Skin of body (tissue), 3 donors: ENCODE measurements at places on chromosomes 2 and 18. TPM values are rescaled to one million over a fixed set of nuclear protein-coding genes. Genes with fewer than 3 reads are reported as not detected.

The PROKR1 gene
- total RNA-seq: 0.10 TPM

The EFHD1 gene
- 2.7 TPM for total RNA-seq

The CROCC2 gene
- total RNA-seq: 0.30 TPM

The CHRND gene
- 2.4 TPM for total RNA-seq

The ACVR1C gene
- total RNA-seq: 3.6 TPM

The SESTD1 gene
- 32.0 TPM for total RNA-seq

The RGPD4 gene
- not detected for total RNA-seq

The LCT gene
- total RNA-seq: under 0.01 TPM

The LAMA3 gene
- total RNA-seq: 60.6 TPM

The EN1 gene
- total RNA-seq: 12.0 TPM

The ZSWIM2 gene
- not detected for total RNA-seq

The CNTNAP5 gene
- 0.10 TPM for total RNA-seq

The ACMSD gene
- total RNA-seq: not detected

The CASP10 gene
- 11.7 TPM for total RNA-seq

The NFATC1 gene
- total RNA-seq: 18.7 TPM

The LIPG gene
- total RNA-seq: 8.1 TPM

The HOXD13 gene
- total RNA-seq: not detected

The ERICH2 gene
- 0.79 TPM for total RNA-seq

The ARHGEF33 gene
- total RNA-seq: 1.7 TPM

The KCMF1 gene
- total RNA-seq: 31.9 TPM

The IL36G gene
- 4.4 TPM for total RNA-seq

The CBLN2 gene
- total RNA-seq: 2.0 TPM

The GYPC gene
- total RNA-seq: 102 TPM

The ZNF532 gene
- total RNA-seq: 82.8 TPM

The ROCK1 gene
- 59.0 TPM for total RNA-seq

The CASP8 gene
- total RNA-seq: 17.0 TPM

The UGT1A10 gene
- not detected for total RNA-seq

The TBR1 gene
- total RNA-seq: 0.30 TPM

The KCNE4 gene
- total RNA-seq: 5.4 TPM

The NTSR2 gene
- total RNA-seq: 0.10 TPM

The PID1 gene
- 17.5 TPM for total RNA-seq

The ITM2C gene
- 49.4 TPM for total RNA-seq

The ANKRD53 gene
- total RNA-seq: 2.1 TPM

The MC4R gene
- not detected for total RNA-seq

The SLC5A7 gene
- 0.10 TPM for total RNA-seq

The TXNL4A gene
- total RNA-seq: 22.9 TPM

The DCDC2C gene
- total RNA-seq: 0.20 TPM

The GGCX gene
- 24.4 TPM for total RNA-seq
